ENCODE measurements at places on chromosomes 1 and 21. TPM values are rescaled to one million over a fixed set of nuclear protein-coding genes. Genes with fewer than 3 reads are reported as not detected.

JMJD4 gene
- 33.9 TPM for total RNA-seq

LCE1E gene
- total RNA-seq: not detected

CA6 gene
- total RNA-seq: not detected

DNA sequence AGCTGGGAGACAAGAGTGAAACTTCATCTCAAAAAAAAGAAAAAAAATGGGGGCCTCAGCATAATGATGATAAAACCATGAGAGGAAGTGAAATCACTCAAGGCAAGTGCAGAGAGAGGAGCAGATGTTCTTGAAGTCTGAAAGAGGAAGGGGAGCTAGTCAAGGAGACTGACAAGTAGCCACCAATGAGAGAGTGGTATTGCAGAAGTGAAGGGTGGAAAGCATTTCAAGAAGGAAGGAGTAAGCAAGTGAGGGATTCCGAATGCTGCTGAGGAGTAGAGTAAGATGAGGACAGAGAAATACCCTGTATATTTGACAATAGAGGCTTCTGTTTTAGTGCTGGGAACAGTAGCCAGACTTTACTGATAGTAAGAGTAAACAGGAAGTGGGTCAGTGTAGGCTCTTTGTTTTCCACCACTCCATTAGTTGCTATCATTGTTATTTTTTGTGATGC, 2.9 kb downstream of the TATDN3 start:
- no peak for DNase-seq

GRCh38 chr1:225468270-225469020, 40.6 kb upstream of the LBR start:
- no peak for DNase-seq
